ENCODE measurements at places on chromosomes 12 and 14.

- no peak for DNase-seq
Observed at GRCh38 chr12:570921-571794, 92.1 kb downstream of the NINJ2 start.

GRCh38 chr14:104913435-104913834, 11.2 kb upstream of the PLD4 start:
- DNase-seq = no peak

GRCh38 chr12:42021469-42021868, 123.2 kb downstream of the GXYLT1 start:
- no peak for DNase-seq

- no peak for DNase-seq
Observed at GRCh38 chr12:77774761-77775160, 55.9 kb upstream of the NAV3 start.

DNA sequence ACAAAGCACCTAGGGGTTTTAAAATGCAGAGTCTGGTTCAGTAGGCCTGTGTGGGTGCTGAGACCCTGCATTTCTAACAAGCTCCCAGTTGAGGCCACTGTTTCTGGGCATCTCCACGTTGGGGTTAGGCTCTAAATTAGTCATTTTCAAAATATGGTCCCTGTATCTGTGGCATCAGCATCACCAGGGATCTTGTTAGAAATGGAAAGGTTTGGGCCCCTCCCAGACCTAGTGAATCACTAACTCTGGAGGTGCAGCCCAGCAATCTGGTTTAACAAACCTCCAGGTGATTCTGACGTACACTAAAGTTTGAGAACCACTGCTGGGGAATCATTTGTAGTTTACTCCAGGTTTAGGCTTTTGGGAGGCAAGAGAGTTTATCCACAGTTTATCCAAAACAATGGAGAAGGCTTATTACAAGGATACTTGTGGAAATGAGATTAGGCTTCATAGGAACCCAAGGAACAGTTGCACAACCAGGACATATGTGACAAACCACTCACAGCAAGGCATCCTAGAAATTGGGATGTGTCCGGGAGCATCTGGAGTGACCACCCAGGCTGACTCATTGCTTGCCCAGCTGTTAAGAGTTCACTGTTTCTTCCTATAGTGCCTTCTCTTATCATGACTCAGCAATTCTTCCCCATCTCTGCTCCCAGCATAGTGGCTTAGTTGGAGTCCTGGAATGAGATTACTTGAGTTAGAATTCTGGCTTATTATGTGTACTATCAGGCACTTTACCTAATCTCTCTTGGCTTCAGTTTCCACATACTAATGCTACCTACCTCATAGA, 71.6 kb upstream of the STXBP6 start:
- DNase-seq = no peak

- peak; percentile 4 for DNase-seq
Observed at GRCh38 chr12:123634142-123634561, 523 bp downstream of the GTF2H3 start.

DNA sequence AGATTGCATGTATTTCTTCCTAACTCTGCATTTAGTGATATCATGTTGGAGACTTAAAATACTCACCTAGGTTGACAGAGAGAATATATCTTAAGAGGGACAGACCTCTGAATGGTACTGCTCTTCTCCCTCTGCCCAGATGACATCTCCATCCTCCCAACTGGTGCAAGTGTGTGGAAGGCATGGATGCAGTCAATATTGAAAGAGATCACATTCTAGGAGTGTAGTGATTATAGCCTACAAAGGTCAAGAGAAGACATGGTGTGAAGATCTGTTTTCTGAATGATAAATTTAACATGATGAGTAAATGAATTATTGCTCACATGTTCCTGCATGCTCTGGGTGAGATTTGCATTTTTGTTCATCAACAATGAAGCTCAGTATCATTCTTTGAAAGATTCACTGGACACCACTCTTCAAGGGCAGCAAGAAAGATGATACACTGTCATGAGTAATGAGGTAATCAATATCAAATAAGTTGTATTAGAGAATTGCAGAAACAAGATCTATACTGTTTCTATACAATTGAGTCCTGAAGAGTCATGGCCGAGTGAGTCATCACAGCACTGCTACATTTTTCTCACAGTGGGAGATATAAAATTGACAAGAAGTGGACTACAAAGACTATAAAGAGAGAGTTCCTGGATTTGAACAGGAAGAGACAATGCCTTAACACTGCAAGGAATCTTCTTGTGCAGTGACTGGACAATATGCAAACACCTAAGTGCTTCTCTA, 183.3 kb upstream of the KRR1 start:
- no peak for DNase-seq

DNA sequence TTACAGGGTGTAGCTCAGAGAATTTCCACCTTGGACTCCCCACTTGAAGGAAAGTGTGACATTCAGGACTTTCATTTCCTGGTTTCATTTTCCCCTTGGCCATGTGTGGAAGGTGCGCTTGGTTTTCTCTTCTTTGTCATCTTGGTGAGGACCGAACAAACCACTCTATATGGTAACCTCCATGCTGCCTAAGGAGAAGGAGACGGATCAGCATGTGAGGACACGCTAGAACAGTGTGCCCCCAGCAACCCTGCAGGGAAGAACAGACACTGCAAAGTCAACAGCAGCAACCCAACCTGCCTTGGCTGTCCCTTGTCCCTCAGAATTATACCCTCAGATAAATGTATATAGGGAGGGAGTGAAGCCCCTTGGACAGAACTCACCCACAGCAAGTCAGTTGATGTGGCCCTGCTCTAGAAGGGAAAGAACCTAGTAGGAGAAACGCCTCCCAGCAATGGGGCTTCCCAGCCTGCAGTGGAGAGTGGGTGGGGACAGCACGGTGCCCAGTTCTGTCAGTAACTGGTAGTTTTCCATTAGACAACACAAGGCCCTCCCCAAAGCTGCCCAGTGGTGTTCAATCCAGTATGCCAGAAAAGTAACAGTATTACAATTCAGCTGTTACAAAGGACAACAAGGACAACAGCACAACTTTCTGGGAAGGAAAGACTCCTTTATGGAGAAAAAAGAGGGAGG, 18.9 kb upstream of the COCH start:
- peak; percentile 45 for DNase-seq

DNA sequence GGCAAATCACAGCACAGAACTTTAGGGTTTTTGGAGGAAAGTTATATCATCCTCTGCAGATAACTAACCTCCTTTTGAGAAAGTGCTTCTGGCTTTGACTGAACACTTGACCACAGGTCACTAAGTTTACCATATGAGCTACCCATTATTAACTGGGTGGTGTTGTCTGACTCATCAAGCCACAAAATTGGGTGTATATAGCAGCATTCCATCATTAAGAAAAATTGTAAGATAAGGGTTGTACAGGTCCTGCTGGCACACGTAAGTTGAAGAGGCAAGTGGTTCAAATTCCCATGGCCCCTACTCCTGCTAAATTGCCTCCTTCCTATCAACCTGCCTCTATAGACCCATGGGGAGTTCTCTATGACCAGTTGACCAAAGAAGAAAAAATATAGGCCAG, 39.5 kb downstream of the L2HGDH start:
- DNase-seq = no peak

- no peak for DNase-seq
Observed at GRCh38 chr14:101229666-101230065, 326.1 kb upstream of the RTL1 start.

- DNase-seq = no peak
Observed at GRCh38 chr14:34920339-34920738, 45.2 kb upstream of the BAZ1A start.

- peak; percentile 61 for DNase-seq
Observed at GRCh38 chr12:109110988-109111495, 5.3 kb upstream of the ACACB start.

DNA sequence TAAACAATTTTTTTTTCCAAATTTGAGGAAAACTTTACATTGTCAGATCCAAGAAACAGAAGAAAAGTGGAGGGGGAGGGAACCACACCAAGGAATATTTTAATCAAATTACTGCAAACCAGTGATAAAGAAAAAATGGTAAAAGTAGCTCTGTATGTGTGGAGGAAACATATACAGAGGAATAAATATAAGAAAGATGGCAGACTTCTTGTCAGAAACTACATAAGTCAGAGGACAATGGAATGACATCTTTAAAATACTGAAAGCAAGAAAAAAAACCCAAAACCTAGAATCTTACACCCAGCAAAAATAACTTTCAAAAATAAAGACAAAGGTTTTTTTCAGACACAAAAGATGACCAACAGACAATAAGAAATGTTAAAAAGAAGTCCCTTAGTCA, 10.2 kb upstream of the LLPH start:
- DNase-seq = no peak

GRCh38 chr14:29999013-29999539, 71.4 kb upstream of the PRKD1 start:
- no peak for DNase-seq

- no peak for DNase-seq
Observed at GRCh38 chr14:103736546-103737431, 21.2 kb downstream of the ZFYVE21 start.

DNA sequence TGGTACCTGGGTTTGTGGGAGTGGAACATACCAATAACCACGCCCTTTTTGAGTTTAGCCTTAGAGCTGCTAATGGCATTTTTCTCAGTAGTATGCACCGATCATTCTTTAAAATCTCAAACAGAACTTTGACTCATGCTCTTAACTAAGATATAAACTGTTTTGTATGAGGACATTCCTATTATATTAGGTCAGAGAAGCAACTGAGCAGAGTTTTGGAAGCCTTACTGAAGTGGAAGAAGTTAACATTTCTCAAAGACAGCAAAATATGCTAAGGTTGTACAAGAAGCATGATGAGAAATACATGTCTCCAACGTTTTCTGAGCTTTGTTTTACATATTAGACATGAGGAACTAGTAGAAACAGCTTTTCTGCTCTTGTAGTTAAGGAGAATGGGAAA, 819.2 kb downstream of the FSCB start:
- DNase-seq = no peak

DNA sequence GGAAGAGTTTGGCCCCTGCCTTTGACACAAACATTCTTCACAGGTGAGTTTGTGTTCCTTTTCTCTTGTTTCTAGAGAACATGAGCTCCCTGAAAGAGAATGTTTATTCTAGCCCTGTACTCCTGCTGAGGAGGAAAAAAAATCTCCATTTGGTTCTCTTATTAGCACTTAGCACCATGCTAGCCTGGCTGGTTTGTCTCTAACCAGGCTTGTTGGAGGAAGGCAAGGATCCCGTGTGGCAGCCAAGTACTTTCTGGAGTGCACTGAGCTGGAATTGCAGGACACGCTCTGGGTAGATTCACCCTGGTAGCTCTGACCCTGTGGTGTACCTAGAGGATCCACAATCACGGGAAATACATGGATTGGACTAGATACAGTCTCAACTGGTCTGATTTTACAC, 41.9 kb downstream of the KCNA1 start:
- DNase-seq = no peak

- DNase-seq = no peak
Observed at GRCh38 chr12:72075891-72076557, 137.4 kb downstream of the TPH2 start.

GRCh38 chr12:66767536-66767935, 88.7 kb upstream of the GRIP1 start:
- no peak for DNase-seq

DNA sequence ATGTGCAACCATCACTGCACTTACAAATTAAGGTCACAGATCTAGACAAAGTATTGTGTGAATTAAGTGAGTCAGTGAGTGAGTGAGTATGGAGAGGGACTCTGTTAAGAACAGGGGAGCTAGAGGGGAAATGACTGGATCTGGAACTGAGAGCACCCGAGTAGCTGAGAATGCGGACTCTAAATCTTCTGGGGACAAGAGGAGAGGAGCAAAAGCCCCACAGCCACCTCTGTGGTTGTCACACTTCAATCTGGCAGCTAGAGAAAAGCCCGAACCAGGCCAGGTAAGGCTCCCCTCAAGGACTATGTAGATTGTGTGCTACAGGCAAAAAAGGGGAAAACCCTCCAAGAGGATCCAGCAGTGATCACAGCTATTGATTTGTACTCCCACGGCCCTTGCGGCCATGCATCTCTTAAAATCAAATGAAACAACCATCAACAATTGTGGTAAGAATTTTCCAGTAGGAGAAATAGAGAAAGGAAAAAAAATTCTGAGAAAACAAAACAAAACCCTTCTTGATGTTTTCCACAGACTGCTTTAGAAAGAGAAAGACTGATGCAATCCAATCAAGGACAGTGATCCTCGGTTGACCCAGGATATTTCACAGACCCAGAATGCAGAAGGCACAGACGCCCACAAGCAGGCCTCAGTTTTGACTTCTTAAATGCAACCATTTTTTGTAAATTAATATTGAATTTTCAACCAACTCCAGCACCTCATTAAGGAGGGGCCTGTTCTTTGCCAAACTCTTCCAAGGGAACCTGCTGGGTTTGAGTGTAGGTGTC, 109.6 kb downstream of the SLC38A6 start:
- no peak for DNase-seq

DNA sequence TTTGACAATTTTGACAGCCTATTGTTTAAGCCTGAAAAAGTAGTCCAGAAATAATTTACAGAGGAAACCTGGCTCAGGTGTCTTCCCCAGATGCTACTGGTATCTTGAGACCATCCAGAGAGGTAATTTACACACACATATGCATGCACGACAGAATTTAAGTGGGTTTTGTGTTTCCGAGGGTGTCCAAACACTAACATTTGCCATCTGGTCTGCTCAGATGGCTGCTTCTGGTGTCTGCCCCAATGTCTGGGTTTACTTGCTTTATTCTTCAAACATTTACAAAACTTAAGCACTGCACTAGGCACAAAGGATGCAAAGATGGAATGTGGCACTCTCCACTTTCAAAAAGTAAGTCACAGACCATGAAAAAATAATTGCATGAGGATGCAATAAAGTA, 226.6 kb upstream of the EGLN3 start:
- DNase-seq = no peak

DNA sequence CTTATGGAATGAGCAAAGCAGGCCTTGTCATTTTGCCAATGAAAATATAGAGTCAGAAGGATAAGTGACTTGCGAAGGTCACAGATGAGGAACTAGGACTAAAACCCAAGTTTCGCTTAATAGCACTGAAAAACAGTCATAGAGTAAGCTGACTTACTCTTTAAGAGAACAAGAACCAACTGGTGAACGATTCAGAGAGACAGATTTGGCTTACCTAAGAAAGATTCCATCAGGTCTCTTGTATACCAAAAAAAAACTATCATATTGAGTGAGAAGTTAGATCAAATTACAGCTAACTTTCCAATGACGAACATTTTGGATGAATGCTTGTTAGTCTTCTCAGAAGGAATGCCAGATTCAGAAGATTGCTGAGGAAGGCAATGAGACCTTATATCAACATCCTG, 74.2 kb downstream of the ZFC3H1 start:
- DNase-seq = no peak

GRCh38 chr14:79668951-79669350, 542.4 kb downstream of the DIO2 start:
- no peak for DNase-seq

Measured in activated naive CD8-positive, alpha-beta T cell treated with anti-CD3 and anti-CD28 coated beads for 36 hours (primary cell).